Left renal pelvis (tissue), 4 donors: ENCODE measurements at places on chromosomes 5 and 9.

GRCh38 chr5:74367241-74367733, 273.2 kb downstream of the ENC1 start:
- DNase-seq: no peak

GRCh38 chr9:134863941-134864820, 16.4 kb upstream of the FCN2 start:
- no peak for DNase-seq

GRCh38 chr9:74951725-74952151, 974 bp downstream of the C9orf40 start:
- peak; percentile 36 for DNase-seq

DNA sequence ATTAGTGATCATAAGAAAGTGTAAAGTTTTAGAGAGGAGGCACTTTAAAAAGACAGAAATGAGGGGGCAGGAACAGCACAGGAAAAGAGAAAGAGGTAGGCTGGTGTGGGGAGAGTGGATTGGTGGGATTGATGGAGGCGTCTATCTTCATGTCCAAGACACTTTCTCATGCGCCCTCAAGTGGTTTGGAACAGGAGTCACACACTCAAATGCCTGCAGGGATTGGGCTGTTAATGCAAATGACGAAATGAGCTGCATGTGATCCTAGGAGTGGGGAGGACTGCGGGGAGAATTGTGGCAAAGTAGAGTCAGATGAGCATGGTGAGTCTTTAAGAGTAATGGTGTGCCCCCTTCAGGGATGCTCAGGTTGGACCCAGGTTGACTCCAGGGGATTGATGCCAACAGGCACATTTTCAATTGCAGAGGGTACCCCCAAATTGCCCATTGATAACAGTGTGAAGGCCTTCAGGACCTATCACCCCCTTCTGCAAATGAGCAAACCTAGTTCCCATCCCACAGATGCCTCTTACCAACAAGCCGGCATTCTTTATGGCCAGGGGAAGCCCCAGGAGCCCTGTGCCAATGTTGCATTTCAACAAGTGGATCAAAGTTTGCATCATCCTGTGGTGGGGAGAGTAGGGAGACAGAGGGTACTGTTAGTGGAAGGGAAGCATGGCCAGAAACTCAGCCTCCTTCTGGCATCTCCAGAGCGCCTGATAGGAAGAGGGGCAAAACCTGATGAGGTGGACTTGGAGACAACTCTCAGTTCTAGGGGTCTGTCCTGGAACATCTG, 5.3 kb downstream of the SLC36A3 start:
- no peak for DNase-seq

GRCh38 chr5:90131383-90132133, 278.0 kb downstream of the CETN3 start:
- DNase-seq: no peak

GRCh38 chr9:10079284-10079964, 533.4 kb downstream of the PTPRD start:
- DNase-seq: no peak

GRCh38 chr5:136094913-136095641, 37.6 kb upstream of the SMAD5 start:
- no peak for DNase-seq

DNA sequence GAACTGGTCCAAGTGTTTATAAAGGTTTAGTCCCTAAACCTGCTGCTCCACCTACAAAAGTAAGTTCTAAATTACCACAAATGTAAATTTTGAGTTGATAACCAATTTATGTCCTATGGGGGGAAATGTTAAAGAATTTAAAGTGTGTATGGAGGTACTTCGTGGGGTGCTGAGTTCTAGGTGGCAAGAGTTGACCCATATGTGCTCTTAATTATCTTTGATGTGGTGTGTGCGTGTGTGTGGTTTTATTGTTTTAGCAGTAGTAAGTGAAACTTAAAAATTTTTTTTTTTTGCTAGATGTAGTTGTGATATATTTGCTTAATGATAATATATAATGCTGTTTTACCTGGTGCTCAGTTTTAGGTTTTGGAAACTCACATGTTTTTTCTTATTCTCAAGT, 72.6 kb downstream of the GPBP1 start:
- DNase-seq: no peak
